ENCODE measurements at places on chromosomes 4 and X.
A peak's percentile ranks its signal among the peaks of the same experiment; 100 is the strongest.

GRCh38 chrX:71095981-71096759 is 519 bp downstream of the FOXO4 start:
- no peak for DNase-seq

DNA sequence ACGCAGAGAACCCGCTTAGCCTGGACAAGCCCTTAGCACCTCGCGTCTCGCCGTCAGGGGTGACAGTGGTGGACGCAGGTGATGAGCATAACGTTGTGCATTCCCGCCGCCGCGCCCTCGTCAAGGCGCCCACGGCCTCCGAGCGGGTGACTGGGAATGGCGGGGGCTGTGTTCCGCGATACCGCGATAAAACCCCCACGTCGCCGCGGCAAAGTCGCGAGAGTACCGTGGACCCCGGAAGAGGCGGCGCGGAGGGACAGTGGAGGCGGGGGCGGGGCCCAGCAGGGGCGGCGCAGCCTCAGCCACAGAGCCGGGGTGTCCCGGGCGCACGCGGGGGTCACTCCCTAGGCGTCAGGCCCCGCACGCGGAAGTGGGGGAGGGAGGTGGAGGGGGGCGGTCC is 53.8 kb downstream of the ZFYVE28 start:
- DNase-seq = peak; percentile 73

DNA sequence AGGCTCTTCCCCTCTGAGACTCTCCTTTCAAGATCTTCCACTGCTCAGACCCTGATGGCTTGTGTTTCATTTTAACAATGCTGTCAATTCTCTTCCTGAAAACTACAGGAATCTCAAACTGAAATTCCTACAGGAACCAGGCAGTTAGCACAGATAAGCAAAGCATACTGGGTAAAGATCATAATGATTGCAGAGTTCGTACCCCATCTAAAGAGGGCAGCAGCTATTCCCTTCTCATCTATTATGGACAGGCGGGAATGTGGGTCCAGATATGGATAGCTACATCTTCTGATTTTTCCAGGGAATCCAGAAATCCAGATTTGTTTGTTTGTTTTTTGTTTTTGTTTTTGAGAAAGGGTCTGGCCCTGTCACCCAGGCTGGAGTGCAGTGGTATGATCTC is 83.8 kb downstream of the STARD8 start:
- no peak for DNase-seq

DNA sequence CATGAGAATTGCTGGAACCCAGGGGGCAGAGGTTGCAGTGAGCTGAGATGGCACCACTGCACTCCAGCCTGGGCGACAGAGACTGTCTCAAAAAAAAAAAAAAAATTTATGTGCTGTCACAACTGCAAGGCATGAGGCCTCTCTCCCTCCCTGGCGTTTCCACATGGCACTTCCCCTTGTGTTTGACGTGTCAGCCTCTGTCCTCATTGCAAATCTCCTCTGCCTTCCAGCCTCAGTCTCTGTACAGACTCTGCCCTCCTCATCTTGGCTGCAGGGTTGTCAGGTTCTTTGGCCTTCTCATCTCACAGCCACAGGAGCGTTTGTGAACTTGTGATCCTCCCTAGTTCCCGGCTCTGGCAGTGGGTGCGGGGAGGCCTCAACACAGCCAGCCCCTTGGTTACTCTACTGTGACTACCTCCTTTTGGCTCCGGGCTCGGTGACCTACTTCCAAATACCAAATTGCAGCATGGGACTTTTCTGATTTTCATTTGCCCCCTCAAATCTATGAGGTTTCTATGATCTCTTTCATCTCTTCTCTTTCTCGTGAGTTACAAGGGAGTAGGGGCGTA is 250.0 kb downstream of the CBR4 start:
- no peak for DNase-seq

GRCh38 chr4:154119317-154119716 is 330.4 kb upstream of the SFRP2 start:
- DNase-seq = no peak

GRCh38 chrX:149032449-149032848 is 472.7 kb downstream of the IDS start:
- no peak for DNase-seq

GRCh38 chr4:112172180-112172579 is 26.9 kb downstream of the FAM241A start:
- no peak for DNase-seq

GRCh38 chr4:37740546-37740945 is 54.4 kb upstream of the RELL1 start:
- no peak for DNase-seq

DNA sequence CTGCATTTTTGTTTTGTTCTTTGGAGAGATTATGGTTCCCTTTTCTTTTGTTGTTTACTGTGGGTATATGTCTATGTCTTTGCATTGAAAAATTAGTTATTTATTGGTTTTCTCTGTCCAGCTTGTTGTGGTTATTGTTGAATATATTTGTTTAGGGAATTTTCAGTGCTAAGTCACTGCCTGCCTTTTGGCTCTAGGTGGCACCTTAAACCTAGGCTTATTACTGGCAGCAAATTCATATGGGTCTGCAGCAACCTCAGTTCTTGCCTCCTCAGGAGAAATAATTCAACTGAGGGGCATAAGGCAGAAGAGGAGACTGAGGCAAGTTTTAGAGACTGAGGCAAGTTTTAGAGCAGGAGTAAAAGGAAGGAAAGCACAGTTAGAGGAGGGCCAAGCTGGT is 1157.3 kb upstream of the AGA start:
- no peak for DNase-seq

DNA sequence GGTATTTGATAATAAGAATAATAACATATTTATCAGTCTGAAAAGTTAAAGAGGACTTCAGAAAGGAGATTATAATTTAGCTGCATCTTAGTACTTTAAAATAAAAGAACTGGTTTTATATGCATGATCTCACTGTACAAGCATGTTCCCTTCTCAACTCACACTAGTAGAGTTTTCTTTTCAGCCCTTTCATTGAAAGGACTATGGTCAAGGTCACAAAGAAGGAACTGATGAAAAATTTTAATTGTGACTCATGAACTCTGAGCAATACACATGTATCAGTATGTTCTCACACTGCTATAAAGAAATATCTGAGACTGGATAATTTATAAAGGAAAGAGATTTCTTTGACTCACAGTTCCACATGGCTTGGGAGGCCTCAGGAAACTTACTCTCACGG is 73.7 kb upstream of the NDST4 start:
- no peak for DNase-seq

GRCh38 chr4:3287271-3287971 is 5.4 kb upstream of the RGS12 start:
- DNase-seq = no peak

GRCh38 chr4:59535541-59535940 is 1664.6 kb upstream of the ADGRL3 start:
- no peak for DNase-seq

DNA sequence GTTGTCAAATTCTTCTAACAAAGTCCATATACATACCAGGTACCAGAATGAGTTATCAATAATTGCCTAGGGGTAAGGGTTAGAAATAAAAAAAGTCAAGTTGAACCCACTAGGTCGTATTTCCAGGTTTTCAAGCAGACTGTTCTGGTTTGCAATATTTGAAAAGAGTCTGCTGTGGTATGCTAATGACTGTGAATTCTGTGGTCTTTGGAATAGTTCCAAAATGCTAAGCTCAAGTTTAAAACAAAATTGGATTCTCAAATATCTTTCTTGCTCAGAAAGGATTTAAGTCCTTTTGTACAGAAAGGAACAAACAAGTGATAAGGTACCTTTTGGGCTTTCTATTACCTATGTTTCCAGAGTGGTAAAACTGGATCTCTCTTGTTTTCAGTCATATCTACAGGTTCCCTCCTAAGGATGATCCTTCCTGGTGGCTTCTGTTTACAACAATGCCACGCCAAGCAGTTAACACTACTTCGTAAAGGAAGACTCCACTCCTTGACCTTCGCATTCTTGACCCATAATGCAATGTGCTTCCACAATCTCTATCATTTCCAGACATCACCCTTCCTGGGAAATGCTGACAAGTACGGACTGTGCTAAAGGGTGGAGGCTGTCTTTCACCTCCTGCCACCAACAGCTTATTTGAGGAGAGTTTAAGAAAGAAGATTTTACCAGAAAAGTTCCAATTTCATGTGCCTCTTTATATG is 531.7 kb upstream of the FTHL17 start:
- no peak for DNase-seq

DNA sequence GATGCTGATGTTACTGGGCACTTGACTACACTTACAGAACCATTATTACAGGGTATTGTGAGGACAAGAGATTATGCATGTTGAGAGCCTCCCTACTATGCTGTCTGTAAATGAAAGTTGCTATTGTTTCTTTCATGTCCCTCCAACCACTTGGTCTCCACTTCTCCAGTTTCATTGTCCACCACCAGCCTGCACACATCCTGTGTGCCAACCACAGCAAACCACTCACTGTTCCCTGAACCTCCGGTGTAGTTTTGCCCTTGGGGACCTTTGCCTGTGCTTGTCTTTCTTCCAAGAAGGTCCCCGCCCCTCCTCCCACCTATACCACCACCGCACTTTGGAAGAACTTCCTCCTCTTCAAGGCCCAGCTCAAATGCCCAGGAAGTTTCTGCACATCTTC is 43.1 kb upstream of the AFF2 start:
- no peak for DNase-seq

DNA sequence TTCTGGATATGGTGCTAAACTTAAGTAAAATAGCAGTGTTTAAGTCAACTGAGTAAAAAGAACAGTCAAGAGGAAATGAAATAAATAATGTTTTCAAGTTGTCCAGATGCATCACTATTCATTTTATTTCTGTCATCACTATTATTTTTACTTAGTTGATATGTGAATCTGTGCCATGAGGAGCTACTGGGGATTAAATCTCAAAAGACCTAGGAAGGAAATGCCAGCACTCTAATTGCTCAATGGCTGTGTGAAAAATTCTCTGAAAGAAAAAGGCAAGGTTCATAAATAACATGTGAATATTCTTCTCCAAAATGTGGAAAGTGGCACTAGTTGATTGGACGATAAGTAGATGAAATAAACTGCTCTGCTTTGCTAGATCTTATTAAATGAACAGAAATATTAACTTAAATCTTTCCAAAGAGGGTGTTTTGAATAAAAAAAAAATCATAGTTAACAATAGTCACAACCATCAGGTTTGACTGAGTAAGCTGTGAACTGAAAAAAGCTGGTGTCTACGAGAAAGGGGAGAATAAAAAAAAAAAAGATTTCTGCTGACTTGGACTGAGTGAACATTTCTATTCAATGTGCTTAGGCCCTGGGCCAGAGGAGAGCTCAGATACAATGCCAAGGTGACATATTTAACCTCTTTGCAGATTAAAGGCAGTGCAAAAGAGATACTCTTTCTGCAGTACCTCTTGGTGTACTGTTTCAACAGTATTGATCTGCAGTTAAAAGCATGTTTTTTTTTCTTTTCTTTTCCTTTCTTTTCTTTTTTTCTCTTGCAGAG is 1.6 kb downstream of the SPARCL1 start:
- DNase-seq = no peak

DNA sequence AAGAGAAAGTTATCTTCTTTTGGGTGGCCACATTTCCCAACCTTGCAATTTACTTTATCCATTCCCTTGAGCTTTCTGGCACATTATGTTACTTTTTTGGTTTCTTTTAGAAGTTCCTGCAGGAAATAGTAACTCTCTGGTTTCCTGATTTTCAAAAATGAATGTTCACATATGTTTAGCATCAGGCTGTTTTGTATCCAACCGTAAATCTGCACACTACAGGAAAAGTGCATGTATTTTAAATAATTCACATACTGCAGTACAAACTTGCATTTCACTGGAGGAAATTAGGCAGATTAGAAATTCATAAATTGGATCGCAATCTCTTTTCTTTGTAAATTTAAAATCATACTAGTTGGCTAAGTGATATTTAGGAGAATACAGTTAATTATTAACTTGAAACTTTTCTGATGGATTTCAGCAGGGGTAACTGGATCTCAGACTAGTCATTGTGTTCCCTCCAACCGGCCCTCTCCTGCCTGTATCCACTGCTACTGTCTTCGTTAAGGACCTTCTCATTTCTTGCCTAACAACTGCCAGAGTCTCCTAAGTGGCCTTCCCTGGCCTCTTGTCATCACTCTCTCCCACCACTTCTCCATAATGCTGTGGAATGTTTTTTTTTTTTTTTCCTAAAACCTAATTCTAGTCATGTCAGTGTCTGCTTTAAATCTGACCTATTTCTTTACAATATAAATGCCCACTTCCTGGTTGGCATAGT is 137.2 kb downstream of the UNC5C start:
- DNase-seq = no peak

- no peak for DNase-seq
These were observed 647.3 kb upstream of the DIPK2B start for GRCh38 chrX:45847961-45848360.

DNA sequence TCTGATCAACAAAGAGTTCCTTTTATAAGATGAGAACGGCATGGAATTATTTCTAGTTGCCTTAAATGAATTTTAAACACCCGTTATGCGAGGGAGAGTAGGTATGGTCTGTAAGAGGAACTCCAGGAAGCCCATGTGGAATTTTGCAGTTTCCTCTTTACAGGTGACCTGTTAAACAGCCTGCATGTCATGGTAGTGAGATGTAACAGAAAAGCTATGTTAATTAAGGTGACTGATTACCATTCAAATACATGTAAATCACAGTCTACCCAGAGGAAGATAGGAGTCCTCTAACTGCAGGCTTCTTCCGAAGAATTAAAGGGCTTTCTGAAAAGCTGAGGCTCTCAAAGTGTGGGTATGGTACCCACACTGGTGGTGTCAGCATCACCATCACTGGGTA is 163.6 kb downstream of the CBR4 start:
- DNase-seq = no peak

- DNase-seq = no peak
These were observed 15.8 kb downstream of the USP11 start for GRCh38 chrX:47248576-47248975.

- DNase-seq = no peak
These were observed 19.1 kb upstream of the HSFX4 start for GRCh38 chrX:149910178-149910695.

- DNase-seq = no peak
These were observed 158.2 kb upstream of the MAP3K15 start for GRCh38 chrX:19673375-19674040.

DNA sequence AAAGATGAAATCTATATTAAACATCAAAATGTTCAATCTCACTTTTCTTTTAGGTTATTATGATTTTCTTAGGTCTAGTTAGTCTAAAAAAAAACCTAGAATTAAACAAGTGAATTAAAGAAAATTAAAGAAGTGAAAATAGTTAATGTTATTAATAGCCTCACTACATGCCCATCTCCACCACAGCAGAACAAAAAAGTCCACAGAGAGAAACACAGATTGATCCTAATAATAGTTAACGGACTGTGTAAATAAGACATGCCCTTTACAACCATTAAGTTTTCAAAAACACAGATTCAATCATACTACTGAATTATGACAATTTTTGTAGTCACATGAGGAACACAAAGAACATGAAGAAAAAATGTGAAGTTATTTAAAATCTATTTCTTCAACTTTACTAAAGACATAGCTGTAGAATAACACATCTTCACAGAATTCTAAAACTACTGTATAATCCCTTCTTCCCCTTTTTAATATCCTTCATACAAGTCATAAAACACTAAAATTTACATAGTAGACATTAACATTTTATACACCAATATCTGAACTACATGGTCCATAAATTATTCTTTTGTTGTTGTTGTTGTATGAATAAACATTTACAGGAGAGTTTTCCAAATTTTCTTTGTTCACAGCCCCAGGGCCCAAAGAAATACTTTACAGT is 15.3 kb downstream of the HELQ start:
- no peak for DNase-seq

All from stimulated activated CD4-positive, alpha-beta T cell treated with anti-CD3 and anti-CD28 coated beads, Interleukin-15, amount 100 ng/mL, for 24 hours (primary cell).